CD14-positive monocyte (primary cell): ENCODE measurements at places on chromosomes 7 and 10. TPM values are rescaled to one million over a fixed set of nuclear protein-coding genes. Genes with fewer than 3 reads are reported as not detected.

Gene PODXL
- not detected for polyA plus RNA-seq

Gene TEX47
- not detected for polyA plus RNA-seq

Gene TM9SF3
- 5.3 and 23.9 TPM in 2 replicates for polyA plus RNA-seq

Gene EGFR
- not detected for polyA plus RNA-seq

DNA sequence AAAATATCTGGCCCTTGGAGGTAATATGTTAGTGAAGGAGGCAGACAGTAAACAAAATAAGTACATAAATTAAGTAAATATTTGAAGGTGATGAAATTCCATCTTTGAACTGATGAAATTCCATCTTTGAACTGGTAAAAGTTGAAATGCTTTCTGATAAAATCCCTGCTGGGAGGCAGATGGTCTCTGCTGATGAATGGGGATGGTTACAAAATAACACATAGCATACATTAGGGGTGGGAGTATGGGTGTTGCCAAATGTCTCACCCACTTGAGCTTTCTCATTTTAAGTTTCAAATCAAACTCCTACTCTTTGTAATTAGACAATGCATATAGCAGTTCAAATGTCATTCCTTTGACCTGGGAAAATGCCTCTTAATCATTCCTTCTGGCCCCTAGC, 77.5 kb upstream of the SORCS3 start:
- no peak overlapping the region for H3K4me3 ChIP-seq
- H3K36me3 ChIP-seq, result no peaks in the 10 kb centered on the region
- no peaks in the 10 kb centered on the region for H3K4me1 ChIP-seq
- no peak overlapping the region for H3K27ac ChIP-seq
- no peak for DNase-seq
- H3K27me3 ChIP-seq, result no peaks in the 10 kb centered on the region

DNA sequence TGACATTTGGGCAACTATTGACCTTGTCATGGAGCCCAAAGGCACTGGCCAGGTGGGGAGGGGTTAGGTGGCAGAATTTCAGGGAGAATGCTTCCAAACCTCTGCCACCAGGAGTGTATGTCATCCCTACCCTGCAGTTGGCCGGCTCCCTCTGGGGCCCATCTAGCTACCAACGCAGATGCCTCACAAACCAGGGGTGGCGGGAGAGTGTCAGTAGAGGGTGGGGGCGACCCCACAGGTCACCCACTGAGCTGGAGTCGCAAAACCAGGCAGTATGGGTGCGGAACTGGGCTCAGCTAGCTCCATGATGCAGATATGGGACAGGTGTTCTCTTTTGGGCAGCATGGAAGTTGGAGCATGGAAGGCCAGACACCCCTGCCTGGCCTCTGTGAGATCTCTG, 51.4 kb downstream of the FAM241B start:
- DNase-seq, result no peak
- no peaks in the 10 kb centered on the region for H3K4me1 ChIP-seq
- H3K27ac ChIP-seq, result no peak overlapping the region
- no peaks in the 10 kb centered on the region for H3K27me3 ChIP-seq

GRCh38 chr7:122123746-122124145, 20.3 kb downstream of the AASS start:
- no peaks in the 10 kb centered on the region for H3K27me3 ChIP-seq
- no peak for DNase-seq
- no peaks in the 10 kb centered on the region for H3K4me1 ChIP-seq
- no peak overlapping the region for H3K4me3 ChIP-seq

GRCh38 chr7:125430013-125430412, 500.4 kb upstream of the POT1 start:
- no peaks in the 10 kb centered on the region for H3K4me1 ChIP-seq
- H3K27me3 ChIP-seq, result no peaks in the 10 kb centered on the region
- no peak overlapping the region for H3K27ac ChIP-seq
- DNase-seq, result no peak
- H3K36me3 ChIP-seq, result no peaks in the 10 kb centered on the region
- H3K4me3 ChIP-seq, result no peak overlapping the region

GRCh38 chr7:142094861-142095260, 16.7 kb upstream of the MGAM2 start:
- no peaks in the 10 kb centered on the region for H3K27me3 ChIP-seq
- no peak for DNase-seq
- peaks cover 7% of the 10 kb centered on the region for H3K4me1 ChIP-seq
- no peaks in the 10 kb centered on the region for H3K36me3 ChIP-seq
- H3K27ac ChIP-seq, result no peak overlapping the region

DNA sequence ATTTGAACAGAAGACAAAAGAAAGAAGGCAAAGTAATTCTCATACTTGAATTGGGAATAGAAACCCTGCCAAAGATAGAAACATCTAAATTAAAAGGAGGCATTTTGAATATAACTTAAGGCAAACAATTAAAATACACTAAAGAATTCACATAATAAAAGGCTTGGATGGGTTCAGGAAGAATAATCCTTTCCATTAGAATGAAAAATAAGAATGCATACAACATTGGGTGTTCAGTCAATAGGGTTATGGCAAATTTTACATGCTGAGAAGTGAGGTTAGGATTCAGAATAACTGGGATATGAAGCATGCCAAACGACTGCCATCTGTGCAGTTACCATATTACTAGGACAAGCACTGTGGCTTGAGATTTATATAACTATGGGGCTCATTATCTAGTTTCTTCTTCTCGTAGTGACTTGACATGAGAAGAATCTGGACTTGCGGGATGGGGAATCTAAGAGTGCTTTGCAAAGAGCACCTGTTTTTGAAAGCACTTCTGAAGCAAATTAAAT, 326.5 kb downstream of the THSD7A start:
- H3K36me3 ChIP-seq, result no peaks in the 10 kb centered on the region
- no peak for DNase-seq
- no peaks in the 10 kb centered on the region for H3K27me3 ChIP-seq

GRCh38 chr7:29017713-29018112, 59.6 kb upstream of the TRIL start:
- no peak overlapping the region for H3K27ac ChIP-seq

DNA sequence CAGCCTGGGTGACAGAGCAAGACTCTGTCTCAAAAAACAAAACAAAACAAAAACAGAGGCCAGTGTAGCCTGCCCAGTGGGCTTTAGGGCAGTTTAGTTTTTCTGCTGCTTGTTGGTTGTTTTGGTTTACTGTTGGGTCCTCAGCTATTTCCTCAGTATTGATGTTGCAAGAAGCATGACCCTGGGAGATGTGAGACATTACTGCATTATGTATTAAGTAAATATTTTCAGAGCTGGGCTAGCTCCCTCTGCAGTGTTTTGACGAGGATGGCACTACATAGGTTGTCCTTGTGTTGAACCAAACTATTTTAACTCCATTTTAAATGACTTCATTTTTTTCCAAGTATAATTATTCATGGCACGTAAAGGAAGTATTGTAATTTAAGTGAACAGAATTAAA, 4.8 kb downstream of the AKAP9 start:
- H3K4me3 ChIP-seq, result no peak overlapping the region
- H3K36me3 ChIP-seq, result no peaks in the 10 kb centered on the region
- H3K27ac ChIP-seq, result peak overlapping the region; percentile 43
- H3K27me3 ChIP-seq, result no peaks in the 10 kb centered on the region

DNA sequence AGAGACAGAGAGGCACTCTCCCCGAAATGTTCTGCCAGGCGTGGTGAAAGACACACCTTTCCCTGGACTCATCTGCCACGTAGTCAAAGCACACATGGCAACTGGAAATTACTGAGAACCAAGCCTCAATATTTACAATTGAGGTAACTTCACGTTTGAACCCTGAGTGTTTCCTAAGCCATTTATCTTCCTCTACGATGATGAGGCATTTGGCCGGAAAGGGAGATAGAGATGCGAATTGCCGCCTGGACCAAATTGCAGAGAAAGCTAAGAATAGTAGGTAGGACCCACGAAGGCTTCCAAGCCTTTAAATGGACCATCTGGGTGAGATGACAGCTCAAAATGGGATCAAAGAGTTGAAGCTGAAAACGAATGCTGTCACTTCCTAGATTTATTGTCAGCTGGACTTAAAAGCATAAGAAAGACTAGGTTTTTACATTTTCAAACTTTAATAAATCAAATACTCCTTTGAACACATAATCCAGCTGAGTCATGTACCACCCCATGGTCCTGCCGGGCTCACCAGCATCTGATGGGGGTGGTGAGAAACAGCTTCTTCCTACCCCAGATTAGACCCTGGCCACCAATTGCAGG, 135.6 kb upstream of the LYZL2 start:
- H3K36me3 ChIP-seq, result no peaks in the 10 kb centered on the region
- H3K4me3 ChIP-seq, result no peak overlapping the region
- DNase-seq, result no peak
- no peak overlapping the region for H3K27ac ChIP-seq
- peaks cover 8% of the 10 kb centered on the region for H3K4me1 ChIP-seq
- H3K27me3 ChIP-seq, result no peaks in the 10 kb centered on the region

GRCh38 chr10:84613336-84614021, 285.1 kb downstream of the CCSER2 start:
- no peak for DNase-seq
- no peak overlapping the region for H3K4me3 ChIP-seq
- no peaks in the 10 kb centered on the region for H3K36me3 ChIP-seq
- H3K27me3 ChIP-seq, result no peaks in the 10 kb centered on the region

DNA sequence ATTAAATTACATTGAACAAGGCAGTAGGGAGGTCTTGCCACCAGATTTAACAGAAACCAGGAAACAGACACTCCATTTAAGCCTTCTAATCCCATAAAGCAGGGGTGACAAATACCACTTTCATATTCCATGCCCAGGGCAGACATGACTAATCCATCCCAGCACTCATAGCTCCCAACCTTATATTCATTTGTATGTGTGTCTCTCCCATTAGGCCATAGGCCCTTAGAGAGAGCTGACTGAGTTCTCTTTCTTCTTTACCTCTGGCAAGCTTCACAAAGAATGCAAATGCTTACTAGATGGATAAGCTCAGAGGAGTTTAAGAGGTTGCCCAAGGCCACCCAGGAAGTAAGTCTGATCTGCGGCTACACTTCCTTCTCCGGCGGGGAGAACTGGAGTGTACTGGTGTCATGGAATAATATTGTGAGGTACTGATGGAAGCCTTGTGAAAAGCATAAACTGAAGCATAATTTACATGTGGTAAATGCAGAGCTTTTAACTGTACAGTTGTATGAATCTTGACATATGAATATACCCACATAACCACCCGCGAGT, 239.7 kb upstream of the HABP2 start:
- no peaks in the 10 kb centered on the region for H3K27me3 ChIP-seq
- H3K27ac ChIP-seq, result no peak overlapping the region
- no peaks in the 10 kb centered on the region for H3K36me3 ChIP-seq
- H3K4me1 ChIP-seq, result peaks cover 22% of the 10 kb centered on the region
- DNase-seq, result no peak
- no peak overlapping the region for H3K4me3 ChIP-seq

GRCh38 chr7:112855227-112855626, 65.0 kb upstream of the TMEM168 start:
- H3K4me1 ChIP-seq, result no peaks in the 10 kb centered on the region
- no peaks in the 10 kb centered on the region for H3K27me3 ChIP-seq
- no peak for DNase-seq

DNA sequence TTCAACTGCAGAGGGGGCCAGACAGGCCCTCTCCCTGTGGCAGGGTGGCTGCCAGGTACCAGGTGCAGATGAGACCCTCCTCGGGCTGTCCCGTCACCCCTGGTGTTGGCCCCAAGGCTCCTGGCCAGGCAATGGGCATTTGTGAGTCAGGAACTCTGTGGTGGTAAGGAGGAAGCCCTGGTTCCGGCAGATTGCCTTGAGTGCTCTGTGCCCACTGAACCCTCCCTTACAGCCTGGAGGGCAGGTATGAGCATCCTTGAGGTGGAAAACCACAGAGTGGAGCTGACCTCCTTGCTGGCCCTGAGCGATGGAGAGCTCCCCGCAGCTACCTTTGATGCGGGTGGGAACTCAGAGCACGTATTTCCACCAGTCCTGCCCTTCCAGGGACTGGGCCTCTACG, 2.0 kb downstream of the PAOX start:
- peaks cover 6% of the 10 kb centered on the region for H3K27me3 ChIP-seq
- H3K4me3 ChIP-seq, result no peak overlapping the region
- no peaks in the 10 kb centered on the region for H3K36me3 ChIP-seq
- no peak overlapping the region for H3K27ac ChIP-seq
- peaks cover 42% of the 10 kb centered on the region for H3K4me1 ChIP-seq
- DNase-seq, result peak; percentile 40

- H3K4me3 ChIP-seq, result no peak overlapping the region
- peaks cover 54% of the 10 kb centered on the region for H3K4me1 ChIP-seq
- no peaks in the 10 kb centered on the region for H3K36me3 ChIP-seq
These were observed 9.2 kb upstream of the GSAP start for GRCh38 chr7:77425101-77426051.

- H3K27me3 ChIP-seq, result no peaks in the 10 kb centered on the region
- no peak overlapping the region for H3K27ac ChIP-seq
- no peaks in the 10 kb centered on the region for H3K4me1 ChIP-seq
- no peak for DNase-seq
- H3K4me3 ChIP-seq, result no peak overlapping the region
These were observed 23.5 kb downstream of the MAT1A start for GRCh38 chr10:80265740-80266512.

DNA sequence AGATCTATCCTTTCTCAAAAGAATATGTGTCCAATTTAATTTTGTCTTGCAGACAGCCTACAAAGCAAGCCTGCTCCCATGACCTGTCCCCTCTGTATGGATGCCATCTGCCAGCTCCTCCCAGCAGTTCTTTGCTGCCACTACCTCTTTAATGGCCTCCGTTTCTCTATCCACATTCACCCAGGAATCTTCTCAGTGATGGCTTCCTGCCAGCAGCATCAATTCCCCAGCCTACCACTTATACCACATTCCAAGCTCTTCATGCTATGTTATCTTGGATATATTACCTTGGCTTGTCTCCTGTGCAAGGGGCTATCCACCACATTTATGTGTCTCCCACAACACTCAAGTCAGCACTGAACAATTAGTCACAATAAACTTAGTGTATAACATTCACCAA, 133.2 kb downstream of the VPS50 start:
- no peaks in the 10 kb centered on the region for H3K27me3 ChIP-seq
- H3K36me3 ChIP-seq, result no peaks in the 10 kb centered on the region

GRCh38 chr10:113060201-113061053, 110.4 kb downstream of the TCF7L2 start:
- H3K4me3 ChIP-seq, result no peak overlapping the region
- no peak overlapping the region for H3K27ac ChIP-seq
- H3K36me3 ChIP-seq, result no peaks in the 10 kb centered on the region
- no peaks in the 10 kb centered on the region for H3K27me3 ChIP-seq
- peaks cover 4% of the 10 kb centered on the region for H3K4me1 ChIP-seq
